ENCODE measurements at places on chromosomes 2 and 18.

- no peak for DNase-seq
These were observed 16.6 kb upstream of the NABP1 start for GRCh38 chr2:191661097-191661924.

- no peak for DNase-seq
These were observed 125.2 kb upstream of the LGALSL start for GRCh38 chr2:64328756-64329155.

DNA sequence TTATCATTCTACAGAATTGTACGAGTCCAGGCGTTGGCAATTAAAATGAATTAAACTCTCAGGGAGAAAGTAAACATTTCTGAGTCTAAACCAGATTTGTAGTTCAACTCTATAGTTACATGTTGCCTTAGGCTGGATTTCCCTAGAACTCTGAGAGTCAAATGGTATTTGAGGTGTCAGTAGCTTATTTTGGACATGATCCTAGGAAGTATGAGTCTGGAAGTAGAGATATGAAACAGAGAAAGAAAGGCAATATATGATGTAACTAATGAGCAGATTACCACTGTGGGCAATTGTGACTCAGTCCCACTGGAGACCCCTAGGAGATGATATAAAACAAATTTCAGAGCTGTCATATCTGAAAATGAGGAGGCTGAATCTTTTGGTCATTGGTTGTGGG, 199.1 kb upstream of the UBE2E3 start:
- DNase-seq: no peak

DNA sequence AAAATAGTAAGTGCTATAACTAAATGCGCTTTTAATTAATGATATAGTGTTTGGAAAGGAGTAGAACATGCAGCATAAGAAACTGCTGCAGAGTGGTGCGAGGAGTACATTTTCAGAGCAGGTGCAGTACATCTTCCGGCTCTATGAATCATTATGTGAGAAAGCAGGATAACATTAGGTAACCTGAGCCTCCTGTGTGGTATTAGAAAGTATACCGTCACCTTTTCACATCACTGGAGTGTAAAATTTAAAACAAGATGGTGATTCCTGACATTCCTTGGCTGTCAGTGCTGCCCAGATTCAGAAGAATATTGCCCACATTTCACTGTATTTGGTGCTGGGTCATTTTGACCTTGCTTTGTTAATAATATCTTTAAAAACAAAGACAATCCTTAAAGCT, 7.8 kb upstream of the DYNC2LI1 start:
- no peak for DNase-seq

DNA sequence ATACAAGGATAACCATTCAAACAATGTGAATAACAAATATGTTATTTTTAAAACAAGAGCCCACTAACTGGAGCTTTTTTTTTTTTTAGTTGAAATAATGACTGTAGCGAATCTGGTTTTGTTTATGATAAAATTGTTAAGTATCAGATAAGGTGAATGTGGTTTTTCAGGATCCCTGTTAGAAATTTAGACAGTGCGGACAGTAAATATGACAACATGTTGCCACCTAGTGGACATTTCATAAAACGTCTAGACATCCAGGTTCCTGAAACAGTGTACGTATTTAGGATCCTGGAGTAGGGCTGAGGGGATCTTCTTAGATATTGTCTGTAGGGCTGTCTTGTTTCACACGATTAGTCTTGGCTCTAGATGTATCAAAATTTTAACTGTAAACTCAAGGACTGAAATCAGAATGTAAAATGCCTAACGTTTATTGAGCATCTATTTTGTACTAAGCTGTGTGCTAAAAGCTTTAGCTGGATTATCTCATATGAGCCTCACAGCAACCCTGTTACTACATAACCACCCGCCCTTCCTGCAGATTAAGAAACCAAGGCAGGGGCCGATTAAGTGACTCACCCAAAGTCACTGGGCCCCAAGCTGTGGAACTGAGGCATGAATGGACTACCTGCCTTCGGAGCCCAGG, 23.9 kb upstream of the CCDC68 start:
- peak; percentile 67 for DNase-seq

GRCh38 chr2:163558251-163559021, 177.4 kb downstream of the FIGN start:
- no peak for DNase-seq

GRCh38 chr2:120642646-120643045, 93.0 kb upstream of the GLI2 start:
- DNase-seq: no peak

DNA sequence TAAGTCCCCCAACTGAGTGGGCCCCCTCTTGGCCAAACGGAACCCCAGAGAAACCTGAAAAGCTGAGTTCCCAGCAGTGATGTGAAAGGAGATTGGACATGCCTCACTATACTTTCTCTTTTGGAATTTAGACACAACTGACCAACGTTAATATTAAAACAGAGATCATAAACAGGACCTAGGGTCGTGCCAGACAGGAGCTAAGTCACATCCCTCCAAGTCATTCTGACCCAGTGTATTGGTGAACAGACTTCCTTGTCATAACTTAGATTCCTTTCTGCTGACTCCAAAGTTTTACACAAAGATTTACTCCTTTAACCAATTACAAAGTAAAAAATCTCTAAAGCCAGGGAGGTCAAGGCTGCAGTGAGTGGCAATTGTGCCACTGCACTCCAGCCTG, 46.9 kb downstream of the UXS1 start:
- no peak for DNase-seq

DNA sequence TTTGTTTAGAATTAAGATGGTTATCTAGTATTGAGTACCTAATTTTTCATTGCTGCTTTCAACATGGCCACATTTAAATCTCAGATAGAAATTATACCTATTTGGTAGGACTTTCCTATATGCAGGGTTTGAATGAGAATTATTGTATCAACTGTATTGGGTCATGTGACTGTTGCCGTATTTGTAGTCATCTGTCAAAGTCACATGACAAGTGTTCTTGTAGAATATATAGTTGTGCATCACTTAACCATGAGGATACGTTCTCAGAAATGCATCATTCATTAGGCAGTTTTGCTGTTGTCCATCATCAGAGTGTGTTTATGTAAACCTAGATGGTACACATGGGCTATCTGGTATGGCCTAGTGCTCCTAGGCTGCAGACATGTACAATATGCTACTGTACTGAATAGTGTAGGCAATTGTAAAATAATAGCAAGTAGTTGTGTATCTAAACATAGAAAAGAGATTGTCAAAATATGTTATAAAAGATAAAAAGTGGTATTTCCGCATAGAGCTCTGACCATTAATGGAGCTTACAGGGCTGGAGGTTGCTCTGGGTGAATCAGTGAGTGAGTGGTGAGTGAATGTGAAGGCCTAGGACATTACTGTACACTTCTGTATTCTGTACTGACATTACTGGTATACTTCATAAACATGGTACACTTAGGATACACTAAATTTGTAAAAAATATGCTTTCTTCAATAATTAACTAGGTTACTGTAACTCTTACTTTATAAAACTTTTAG, 123.7 kb downstream of the MAP4K4 start:
- no peak for DNase-seq

- DNase-seq: no peak
These were observed 41.0 kb downstream of the KIDINS220 start for GRCh38 chr2:8796315-8796848.

DNA sequence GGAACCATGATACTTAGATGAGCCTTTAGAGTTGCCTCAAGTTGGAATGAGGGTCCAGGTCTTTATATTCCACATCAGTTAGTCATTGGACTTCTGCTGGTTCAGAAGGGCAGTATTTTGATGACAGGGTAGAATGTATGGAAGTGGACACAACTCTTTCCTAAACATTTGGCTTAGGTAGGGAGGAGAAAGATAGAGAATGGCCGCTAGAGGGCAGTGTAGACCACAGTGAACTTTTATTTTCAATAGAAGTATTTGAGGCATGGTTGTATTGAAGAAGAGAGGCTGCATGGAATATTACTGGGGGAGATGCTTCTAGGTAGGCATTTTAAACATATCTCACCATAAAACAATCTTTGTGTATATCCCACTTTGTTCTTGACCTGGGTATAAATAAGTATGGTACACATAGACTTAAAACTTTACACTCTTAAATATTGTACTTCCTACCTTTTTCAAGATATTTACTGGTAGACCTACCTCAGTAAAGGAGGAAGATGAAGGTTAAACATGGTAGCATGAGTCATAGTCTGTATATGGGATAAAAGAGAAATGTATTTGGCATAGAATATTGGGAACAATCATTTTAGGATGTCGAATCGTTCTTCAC, 497.6 kb upstream of the FAM98A start:
- peak; percentile 36 for DNase-seq

- DNase-seq: no peak
These were observed 70.7 kb downstream of the CABYR start for GRCh38 chr18:24209558-24209957.

DNA sequence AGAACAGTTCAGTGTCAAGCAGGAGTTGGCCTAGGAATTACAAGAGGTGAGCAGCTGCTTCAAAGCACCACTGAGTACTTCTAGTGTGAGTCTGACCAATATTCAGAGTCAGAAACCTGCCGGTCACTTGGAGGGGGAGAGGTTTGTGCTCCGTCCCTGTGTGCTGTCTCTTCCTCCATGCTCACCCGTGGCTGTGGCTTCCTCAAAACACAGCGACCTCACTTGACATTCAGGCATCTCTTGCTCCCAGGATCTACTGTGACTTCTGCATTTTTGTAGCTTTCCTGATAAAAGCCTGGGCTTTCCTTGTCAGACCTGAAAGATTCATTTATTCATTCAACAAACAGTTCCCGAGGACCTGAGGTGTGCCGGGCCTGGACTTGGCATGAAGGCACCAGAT, 32.9 kb downstream of the TPRKB start:
- DNase-seq: no peak

DNA sequence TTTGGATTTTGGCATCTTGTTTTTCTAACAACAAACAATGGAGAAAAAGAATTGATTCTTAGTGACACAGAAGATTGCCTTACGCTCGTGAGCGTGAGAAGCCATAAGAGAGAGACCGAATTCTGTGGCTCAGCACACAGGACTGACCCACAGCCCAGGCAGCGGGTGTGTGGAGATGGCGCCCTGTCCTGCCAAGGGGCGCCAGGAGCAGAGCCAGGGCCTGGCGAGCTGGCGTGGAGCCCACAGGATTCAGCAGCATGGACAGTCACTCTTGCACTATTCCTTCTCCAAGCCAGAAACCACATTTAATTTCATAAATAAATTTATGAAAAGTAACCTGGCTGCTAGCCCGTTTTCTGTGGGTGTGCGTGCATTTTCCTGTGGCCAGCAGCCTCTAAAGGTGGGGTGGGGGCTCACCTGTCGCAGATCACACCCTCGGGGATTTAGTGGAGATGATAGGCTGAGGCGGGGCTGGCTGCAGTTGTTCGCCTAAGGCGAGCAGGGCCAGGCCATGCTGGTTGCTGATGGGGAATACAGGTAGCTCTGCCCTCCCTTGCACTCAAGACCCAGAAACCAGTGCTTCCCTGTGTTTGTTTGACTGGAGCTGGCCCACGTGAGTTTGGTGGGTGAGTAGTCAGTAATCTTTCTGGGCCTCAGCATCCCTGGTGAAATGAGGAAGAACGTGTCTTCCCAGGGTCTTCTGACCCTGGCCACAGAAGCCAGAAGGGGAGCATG, 46.2 kb downstream of the FAM168B start:
- DNase-seq: peak; percentile 84

GRCh38 chr2:45886171-45886663, 234.7 kb downstream of the PRKCE start:
- no peak for DNase-seq

All from SK-N-SH (cell line).